ENCODE measurements at places on chromosomes 7 and 10.
A peak's percentile ranks its signal among the peaks of the same experiment; 100 is the strongest.

- no peak for DNase-seq
These were observed 437.5 kb downstream of the PLXNA4 start for GRCh38 chr7:132138817-132139216.

- DNase-seq = no peak
These were observed 67.1 kb downstream of the AGMO start for GRCh38 chr7:15494711-15495110.

DNA sequence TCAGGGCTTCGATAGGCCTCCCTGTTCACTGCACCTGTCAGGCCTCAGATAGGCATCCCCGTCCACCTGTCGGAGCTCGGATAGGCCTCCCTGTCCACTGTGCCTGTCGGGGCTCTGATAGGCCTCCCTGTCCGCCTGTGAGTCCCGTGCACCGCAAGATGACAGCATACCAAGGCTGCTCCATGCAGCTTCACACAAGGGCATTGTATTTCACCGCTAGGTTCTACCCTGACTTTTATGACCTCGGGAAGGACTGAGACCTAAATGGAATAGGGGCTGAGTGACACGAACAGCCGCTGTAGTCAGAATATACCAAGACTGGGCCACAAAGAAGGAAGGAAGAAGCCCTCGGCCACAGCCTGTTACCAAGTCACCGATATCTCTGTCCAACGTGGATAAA lies 271.2 kb downstream of the DIP2C start:
- no peak for DNase-seq

DNA sequence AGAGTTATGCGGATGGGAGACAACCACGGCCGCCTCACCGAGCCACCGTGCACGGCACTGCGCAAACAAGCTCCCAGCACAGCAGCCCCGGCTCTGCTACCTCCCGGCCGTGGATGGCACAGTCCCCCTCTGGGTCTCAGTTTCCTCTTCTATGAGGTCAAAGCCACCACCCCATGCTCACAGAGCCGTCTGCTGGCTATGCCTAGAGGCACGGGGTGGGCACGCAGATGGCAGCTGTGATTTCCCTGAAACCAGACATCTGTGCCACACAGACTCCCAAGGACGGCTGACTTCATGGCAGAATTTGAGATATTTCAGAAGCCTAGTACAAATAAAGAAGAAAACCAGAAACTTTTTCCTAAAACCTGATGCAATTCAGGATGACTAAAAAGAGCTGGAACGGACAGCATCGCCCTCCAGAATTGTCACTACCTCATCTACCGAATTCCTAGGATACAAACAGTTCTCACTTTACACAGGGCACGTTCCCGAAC lies 73.2 kb downstream of the AMZ1 start:
- no peak for DNase-seq

- DNase-seq = peak; percentile 7
These were observed 34.6 kb downstream of the RHEB start for GRCh38 chr7:151484971-151485707.

- DNase-seq = no peak
These were observed 229.3 kb downstream of the CCDC3 start for GRCh38 chr10:12771981-12772760.

DNA sequence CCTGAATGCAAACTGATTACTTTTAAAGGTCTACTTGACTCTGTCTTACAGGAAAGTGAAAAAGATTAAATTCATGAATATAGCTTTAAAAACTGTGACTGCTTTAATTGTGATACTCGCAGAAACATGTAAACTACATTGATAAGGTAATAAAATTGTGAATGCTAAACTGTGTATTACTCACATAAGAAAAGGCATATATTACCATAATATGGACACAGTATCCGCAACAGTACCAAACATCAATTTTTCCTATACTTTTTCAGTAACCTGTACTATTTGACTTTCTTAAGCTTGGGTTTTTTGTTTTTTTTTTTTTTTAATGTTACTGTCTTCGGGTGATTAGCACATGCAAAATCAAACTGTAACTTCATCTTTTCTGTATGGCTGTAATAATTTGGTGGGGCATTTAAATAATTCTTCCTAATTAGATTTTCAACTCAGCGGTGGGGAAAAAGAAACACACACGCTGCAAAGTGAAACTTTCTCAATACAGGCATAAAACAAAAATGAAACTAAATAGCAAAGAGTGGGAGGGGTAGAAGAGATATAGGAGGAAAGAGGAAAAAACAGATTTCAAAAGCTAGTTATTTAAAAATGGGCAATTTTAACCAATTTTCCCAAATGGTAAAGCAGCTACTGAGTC lies 23.2 kb downstream of the NT5C3A start:
- no peak for DNase-seq

- no peak for DNase-seq
These were observed 987.3 kb downstream of the CCSER2 start for GRCh38 chr10:85315657-85316056.

DNA sequence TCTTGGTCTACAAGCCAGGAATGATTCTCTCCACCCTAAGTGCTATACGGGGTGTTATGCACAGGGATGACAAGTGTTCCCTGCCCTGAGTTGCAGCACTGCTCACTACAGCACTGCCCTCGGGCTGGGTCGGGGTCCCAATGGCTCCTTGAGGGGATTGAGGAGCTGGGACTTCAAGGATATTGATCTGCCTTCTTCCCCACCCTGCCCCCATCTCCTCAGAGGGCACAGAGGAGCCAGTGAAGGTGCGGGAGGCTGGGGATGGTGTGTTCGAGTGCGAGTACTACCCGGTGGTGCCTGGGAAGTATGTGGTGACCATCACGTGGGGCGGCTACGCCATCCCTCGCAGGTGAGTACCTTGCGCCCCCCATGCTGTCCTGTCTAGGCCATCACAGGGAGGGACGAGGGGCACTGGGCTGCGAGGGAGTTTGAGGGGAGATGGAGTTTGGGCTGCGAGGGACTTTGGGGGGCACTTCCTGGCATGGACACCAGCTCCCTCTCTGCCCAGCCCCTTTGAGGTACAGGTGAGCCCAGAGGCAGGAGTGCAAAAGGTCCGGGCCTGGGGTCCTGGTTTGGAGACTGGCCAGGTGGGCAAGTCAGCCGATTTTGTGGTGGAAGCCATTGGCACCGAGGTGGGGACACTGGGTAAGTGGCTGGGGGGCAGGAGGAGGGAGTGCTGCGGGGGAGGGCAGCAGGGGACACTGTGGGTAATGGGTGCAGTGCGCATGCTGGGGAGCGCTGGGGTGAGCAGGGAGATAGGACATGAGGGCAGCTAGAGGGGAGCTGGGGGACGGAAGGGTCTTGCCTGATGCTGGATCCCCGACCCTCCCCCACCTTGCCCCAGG lies 10.3 kb downstream of the FLNC start:
- no peak for DNase-seq

DNA sequence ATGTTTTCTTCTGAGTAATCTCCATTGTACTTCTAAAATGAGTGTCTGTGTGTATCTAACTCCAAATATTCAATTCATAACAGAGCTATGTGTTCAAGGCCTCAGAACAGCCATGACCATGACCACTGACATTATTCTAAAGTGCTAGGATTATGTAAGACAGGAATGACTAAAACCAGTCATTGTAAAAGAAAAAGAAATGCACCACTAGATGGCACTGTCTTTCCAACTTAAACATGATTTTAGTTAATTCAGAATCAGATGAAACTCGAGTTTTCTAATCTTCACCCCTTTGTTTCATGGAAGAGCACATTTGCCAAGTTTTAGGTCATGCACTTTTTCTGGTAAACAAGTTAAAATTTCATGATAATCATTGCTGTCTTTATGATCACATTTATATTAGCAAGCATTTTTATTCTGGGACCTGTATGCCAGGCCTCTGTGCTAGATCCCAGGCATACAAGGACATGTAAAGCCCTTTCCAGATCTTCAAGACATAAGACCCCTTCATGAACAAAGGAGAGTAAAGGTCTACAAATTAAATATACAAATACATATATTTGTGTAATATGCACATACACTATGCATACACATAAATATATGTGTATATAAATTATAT lies 26.1 kb upstream of the RSU1 start:
- DNase-seq = peak; percentile 50

DNA sequence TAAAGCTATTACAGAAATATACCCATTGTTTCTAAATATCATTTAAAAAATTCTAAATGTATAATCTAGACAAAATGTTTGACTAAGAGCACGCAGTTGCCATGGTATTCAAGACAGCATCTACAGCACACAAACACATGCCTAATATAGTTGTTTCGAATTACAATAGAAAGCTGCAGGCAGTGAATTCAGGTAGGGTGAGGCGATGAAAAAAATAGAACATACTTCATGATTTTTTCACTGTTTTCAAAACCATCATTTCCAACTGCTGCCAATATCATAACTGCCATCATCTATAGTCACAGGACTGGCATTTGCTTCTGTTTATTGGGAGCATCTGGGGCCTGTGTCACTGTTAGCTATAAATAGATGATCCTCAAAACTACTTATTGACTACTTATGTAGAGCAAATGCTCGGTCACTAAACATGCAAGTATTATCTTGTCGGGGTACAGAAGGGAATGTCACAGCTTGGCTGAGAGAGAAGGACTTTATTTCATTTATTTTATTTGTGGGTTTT lies 34.4 kb upstream of the OTUD1 start:
- no peak for DNase-seq

GRCh38 chr10:60461688-60462087 lies 72.0 kb upstream of the ANK3 start:
- no peak for DNase-seq

GRCh38 chr10:30386801-30387588 lies 37.9 kb upstream of the MTPAP start:
- DNase-seq = no peak

DNA sequence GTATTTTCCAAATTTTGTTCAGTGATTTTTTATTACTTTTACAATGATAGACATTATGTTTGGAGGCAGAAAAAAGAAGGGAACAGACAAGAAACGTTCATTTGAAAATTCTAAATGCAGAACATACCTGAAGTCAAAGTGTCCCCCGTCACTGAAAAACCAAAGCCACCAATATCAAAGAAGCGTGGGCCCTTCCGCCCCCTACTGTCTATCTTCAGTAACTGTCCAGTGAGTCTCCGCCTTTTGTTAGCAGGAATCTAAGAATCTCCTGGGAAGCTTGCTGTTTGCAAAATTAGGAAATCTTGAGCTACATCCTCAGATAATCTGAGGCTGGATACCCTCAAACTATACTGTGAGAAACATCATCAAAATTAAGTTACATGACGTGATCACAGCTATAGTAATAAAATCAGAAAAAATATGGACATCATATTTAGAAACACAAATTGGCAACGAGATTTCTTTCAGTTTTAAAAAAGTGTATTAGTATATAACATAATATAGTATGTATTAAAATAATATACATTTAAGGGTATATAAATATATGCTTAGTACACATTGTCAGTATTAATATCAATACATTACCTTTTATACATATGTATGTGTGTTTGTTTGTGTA lies 169.3 kb upstream of the AKR1E2 start:
- DNase-seq = peak; percentile 18

DNA sequence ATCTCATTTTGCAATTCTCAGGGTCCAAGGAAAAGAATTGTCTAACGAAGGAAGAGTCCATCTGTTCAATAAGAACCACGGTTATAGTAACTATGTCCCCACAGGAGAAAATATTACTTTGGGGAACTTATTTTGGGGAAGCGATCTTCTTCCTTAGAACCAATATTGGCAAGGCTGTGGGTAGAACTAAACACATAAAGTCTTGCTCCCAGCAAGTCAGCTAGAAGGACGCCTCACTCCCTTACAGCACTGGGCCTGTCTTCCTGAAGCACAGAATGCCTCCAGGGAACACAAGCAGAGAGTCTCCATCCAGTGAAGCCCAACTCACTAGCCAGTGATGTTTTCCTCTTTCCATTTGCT lies 30.2 kb downstream of the C10orf71 start:
- DNase-seq = no peak

DNA sequence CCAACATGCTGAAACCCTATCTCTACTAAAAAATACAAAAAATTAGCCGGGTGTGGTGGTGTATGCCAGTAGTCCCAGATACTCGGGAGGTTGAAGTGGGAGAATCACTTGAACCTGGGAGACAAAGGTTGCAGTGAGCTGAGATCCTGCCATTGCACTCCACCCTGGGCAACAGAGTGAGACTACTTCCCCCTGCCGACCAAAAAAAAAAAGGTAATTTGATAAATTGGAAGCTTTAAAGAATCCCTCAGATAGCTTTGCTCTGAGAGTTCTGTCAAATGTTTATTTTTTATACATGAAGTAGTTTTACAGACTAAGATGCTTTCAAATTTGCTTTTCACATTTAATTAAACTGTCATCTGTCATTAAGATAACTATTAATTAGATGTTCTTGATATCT lies 563.3 kb upstream of the LRRTM3 start:
- DNase-seq = no peak

GRCh38 chr7:14305233-14305866 lies 315.9 kb upstream of the ETV1 start:
- DNase-seq = no peak

- DNase-seq = no peak
These were observed 70.7 kb downstream of the PRKAG2 start for GRCh38 chr7:151806204-151806603.

DNA sequence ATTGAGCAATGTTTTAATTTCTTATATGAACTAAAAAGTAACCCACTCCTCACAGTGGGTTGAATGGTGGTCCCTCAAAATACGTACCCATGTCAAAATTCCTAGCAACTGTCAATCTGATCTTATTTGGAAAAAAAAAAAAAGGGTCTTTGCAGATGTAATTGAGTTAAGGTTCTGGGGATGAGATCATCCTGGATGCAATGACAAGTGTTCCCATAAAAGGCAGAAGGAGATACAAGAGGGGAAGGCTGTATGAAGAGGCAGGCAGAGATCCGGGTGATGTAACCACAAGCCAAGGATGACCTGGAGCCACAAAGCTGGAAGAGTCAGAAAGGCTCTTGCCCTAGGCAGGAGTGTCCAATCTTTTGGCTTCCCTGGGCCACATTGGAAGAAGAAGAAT lies 516.3 kb upstream of the MKI67 start:
- no peak for DNase-seq

GRCh38 chr7:20651960-20652544 lies 36.6 kb downstream of the ABCB5 start:
- DNase-seq = no peak

DNA sequence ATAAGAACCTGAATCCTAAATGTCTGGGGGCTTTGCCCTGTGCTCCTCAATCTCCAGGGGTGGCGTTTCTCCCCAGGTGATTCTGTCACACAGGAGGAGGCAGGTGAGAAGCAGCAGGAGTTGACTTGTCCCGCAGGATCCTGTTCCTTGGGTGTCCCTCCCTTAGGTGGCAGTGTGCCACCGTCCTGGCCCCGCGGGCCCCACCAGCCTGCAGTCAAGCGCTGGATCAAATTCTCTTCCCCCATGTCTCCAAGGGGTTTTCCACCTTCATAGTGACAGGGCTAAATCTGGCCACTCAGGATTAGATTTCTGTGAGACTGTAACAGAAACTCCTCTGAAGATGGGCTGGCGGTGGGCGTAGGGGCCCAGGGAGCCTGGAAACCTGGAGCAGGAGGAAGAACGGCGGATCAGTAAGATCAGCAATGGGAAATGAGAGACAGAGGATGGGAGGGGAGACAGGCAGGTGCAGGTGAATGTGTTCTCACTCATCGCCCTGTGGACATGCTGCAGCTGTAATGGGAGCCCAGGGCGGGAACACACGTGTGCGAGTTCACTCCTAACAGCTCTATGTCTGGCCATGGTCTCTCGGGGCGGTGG lies 329.2 kb upstream of the COBL start:
- no peak for DNase-seq

- peak; percentile 5 for DNase-seq
These were observed 223.5 kb upstream of the PHYHIPL start for GRCh38 chr10:58952747-58953466.

GRCh38 chr7:28571405-28571804 lies 159.1 kb downstream of the CREB5 start:
- DNase-seq = no peak
